Suppressor macrophage (primary cell): ENCODE measurements at places on chromosomes 5 and 9.

GRCh38 chr9:109792951-109793546, 13.1 kb downstream of the PALM2AKAP2 start:
- DNase-seq = no peak

DNA sequence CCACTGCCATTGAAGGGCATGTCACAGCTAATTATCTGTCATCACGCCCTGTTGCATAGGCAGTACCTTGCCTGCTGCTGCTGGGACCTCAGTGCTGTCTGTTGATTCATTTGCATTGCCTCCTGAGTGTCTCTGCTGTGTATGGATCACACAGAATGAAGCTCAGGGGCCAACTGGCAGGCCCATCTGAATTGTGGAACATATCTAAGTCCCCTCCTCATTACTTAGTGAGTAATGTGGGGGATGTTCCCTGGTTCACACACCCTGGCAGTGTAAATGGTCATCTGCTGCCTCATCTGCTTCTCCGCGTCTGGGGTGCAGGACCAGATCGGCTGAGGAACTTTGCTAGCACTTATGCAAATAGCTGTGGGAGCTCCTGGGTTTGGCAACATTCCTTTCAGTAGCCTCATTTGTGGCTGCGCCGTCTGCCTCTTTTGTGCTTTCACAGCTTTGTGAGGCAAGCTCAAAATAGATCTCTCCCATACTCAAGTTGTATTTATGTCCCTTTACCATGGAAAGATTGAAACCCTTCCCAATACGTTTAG, 25.4 kb downstream of the TYRP1 start:
- no peak for DNase-seq

- DNase-seq = no peak
Measured at GRCh38 chr9:116942593-116943061, 255.5 kb downstream of the TRIM32 start.

DNA sequence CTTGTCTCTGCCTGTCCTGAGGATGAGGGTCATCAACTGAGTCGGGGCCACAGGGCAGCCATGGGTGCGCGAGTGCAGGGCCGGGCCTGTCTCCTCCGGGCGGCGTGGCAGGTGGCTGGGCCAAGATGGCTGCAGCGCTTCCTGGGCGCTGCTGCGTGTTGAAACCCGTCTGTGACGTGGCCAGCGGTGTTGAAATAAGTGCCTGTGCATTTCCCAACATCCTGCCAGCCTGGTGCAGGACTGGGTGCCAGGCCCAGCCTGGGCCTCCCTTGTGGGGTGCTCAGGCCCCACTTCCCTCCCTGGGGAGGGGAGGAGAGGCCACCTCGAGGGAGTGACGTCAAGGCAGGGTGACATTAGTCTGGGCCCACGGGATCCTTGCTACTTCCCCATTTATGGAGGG, 45.5 kb downstream of the RXRA start:
- peak; percentile 98 for DNase-seq

DNA sequence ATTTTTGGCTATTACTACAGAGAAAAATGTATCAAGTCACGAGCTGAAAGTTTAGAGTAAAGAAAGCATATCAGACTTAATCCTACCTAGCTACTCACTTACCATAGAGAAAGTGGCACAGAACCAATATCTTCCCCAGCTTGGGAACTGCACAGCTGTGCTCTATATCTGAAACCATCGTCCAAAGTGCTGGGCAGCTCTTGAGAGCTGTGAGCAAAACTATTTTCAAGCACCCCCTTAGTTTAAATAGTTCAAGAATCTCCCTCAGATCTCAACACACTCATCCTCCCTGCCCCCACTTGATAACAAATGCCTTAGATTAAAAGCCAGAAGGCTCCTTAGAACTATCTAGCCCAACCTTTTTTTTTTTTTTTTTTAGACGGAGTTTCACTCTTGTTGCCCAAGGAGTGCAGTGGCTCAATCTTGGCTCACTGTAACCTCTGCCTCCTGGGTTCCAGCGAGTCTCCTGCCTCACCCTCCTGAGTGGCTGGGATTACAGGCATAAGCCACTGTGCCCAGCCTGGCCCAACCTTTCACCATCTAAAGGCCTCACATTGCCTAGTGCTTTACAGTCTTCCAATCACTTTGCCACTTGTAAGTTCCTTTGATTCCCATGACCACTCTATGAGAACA, 94.2 kb upstream of the APC start:
- DNase-seq = no peak

- peak; percentile 56 for DNase-seq
Measured at GRCh38 chr5:149550594-149551226, 529 bp downstream of the CSNK1A1 start.

DNA sequence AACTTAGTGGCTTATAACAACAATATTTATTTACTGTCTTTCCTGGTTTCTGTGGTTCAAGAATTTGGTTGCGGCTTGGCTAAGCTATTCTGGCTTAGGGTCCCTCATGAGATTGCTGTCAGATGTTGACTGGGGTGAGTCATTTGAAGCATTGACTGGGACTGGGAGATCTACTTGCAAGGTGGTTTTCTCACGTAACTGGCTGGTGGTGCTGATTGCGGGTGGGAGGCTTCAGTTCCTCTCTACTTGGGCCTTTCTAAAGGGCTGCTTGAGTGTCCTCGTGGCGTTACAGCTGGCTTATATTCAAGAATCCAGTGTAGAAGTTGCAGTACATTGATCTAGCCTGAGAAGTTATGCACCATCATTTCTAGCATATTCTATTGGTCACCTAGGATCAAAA, 218.5 kb upstream of the ELAVL2 start:
- no peak for DNase-seq

DNA sequence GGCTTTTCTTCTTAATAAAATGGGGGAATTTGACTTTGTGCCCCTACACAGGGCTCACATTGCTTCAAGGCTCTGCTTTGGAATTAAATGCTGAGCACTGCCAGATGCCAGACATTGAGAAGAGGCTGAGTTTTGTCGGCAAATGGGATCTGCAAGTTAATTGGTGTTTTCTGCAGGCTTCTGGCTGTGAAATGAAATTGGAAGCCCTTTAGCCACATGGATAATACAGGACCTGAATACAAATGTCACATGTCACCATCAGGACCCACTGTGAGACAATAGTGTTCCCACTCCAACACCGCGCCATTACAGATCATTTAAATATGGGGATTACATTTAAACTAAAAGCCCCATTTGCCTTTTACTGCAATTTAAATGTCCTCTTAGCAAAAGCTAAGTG, 164.4 kb downstream of the ZSWIM6 start:
- DNase-seq = no peak

DNA sequence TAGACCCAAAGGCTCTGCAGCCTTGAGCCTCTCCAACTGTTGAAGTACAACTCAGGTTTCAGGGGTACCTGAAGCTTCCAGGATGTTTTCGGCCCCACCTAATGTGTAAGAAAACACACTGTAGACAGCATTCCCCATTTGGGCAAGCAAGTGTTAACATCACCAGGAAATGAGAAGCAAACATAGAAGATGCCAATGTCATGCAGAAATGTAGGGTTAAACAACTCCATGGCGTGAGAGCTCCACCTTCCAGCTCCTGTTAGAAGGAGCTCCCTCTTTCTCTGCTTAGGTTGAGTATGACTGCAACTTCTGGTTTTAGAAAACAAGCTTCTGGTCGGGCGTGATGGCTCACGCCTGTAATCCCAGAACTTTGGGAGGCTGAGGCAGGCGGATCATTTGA, 31.0 kb upstream of the DENND1A start:
- no peak for DNase-seq

GRCh38 chr9:99361817-99362216, 139.7 kb downstream of the SEC61B start:
- peak; percentile 31 for DNase-seq

DNA sequence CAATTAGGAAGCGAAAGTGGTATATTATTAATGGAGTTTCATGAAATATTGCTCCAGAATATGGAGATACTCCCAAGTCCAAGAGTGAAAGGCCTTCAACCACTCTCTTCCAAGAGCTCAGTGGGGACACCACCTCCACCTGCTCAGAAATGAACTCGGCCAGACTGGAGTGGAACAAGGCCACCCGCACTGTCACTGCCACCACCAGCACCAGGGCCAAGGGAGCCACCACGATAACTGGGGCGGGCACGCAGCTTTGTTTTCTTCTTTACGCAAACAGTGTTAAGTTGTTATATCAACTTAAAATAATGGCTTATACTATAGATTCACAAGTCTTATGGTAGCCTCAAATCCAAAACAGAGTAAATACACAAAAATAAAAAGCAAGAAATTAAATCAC, 204.1 kb downstream of the TRPM3 start:
- DNase-seq = no peak

DNA sequence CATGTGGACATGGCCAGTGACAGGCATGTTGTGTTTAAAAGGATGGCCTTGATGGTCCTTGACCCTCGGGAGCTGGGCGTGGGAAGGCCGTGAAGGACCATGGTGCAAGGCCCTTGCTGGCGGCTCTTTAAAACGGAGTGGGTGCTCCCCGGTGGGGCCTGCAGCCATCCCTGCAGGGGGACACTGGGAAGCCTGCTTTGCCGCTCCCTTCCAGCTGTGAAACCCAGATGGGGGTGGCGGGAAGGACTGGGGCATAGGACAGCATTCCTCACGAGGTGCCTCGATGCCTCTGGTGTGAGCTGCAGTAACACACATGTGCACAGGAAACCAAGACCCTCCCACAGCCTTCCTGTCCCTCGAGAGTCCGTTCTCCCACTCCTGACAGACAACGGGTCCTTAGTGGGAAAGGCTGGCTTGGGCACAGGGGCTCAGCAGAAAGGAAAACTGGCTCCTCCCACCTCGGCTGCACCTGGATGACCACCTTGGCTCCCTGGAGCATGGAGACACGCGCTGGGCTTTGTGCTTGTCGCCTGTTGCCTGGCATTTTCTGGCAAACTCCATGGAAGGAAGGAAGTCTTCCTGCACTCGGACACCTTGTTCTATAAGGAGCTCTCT, 30.3 kb upstream of the IRX4 start:
- no peak for DNase-seq

DNA sequence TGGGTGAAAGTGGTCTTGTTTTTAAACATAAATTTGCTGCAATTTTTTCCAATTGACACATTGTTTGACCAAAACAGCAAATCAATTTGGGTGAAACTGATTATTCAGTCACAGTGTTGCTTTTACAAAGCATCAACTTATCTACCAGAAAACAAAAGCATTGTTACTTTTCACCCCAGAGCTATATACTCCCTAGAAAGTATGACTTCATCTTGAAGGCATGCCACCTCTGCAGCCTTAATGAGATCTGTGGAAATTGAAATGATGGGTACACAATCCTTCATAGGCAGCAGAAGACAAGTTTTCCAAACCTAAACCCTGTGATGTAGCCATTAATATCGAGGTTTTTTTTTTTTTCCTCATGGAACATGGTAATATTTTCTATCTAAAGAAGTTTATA, 615.9 kb downstream of the CHSY3 start:
- no peak for DNase-seq

- DNase-seq = no peak
Measured at GRCh38 chr5:10645146-10645545, 81.3 kb downstream of the ANKRD33B start.

- no peak for DNase-seq
Measured at GRCh38 chr9:68897577-68898145, 116.3 kb downstream of the PRKACG start.

- DNase-seq = no peak
Measured at GRCh38 chr5:2622866-2623265, 128.6 kb downstream of the IRX2 start.

DNA sequence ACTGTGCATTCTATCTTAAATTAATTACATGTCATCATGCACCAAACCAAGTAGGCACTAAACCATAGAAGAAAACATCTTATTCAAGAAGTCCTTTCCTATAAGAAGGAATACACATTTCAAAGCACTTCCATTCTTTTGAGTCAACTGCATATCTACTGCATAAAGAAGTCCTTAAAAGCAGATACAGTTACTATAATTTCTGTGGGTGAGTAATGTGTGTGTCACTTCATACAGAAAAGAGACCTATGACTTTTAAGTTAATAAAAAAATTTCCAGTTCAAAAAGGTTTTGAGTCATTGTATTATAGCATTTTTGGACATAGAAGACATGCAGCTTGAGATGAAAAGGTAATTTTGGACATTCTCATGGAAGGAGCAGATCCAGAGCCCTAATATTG, 125.0 kb downstream of the DTWD2 start:
- no peak for DNase-seq

DNA sequence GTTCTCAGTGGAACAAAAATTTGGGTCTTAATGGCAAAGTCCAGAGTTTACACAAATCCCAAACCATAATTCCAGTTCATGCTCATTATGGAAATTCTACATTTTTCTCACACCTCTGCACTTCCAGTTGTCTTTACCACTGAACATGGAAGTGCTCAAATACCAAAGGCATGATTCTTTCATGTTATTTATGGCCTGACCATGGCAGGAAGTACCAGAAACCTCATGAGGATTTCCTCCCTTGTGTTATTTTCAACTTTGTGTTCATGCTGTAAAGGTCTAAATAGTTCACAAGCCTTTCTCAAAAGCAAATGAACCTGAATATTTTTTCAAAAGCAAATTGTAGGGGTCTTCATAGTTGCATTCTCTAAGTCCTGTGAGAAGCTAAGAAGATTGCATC, 82.0 kb upstream of the ITGA1 start:
- DNase-seq = no peak

DNA sequence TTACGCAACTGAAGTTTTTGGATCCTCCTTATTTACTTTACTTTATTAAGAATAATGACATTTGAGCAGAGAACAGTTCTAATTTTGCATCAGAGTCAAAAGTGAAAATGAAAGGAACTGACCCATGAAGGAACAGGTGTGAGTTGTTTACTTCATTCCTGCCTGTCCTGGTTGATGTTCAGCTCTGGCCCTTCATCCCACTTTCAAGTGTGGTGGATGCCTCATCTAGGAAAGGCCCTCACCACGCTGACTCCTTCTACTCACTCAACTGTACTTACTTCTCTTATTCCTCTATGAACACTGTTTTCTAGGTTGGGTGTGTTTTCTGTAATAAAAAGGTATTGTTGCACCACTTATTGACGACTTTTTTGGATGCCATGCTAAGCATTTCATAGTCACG, 61.8 kb upstream of the PLEKHG4B start:
- DNase-seq = no peak

DNA sequence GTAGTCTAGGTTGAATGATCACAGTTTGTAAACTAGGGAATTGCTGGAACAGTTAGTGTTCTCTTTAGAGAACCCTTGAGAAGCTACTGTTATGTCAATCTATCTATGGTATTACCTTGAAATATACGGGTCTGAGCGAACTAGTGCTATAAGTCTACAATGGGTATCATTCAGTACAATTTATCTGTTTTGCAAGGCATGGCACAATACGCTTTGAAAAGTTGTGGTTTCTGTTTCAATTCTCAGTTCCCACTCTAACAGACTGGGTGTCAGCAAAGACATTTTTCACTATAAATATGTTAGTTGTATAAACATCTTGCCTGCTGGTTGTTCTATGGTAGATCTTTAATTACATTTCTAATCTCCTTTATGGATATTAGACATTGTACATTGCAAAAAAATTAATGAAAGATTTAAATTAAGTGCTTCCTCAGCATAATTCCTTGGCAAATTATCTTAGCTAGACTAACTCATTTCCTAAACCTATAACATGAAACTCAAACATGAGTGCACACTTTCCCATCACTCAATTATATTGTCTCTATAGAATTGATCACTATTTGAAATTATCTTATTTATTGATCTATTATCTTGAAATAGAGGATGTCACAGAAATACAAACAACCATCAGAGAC, 24.9 kb upstream of the SLCO6A1 start:
- DNase-seq = no peak

- no peak for DNase-seq
Measured at GRCh38 chr9:117413346-117414219, 1.3 kb downstream of the ASTN2 start.

- peak; percentile 32 for DNase-seq
Measured at GRCh38 chr5:73135429-73136054, 15.2 kb downstream of the TMEM171 start.

GRCh38 chr9:14887149-14887548, 23.1 kb downstream of the FREM1 start:
- DNase-seq = no peak

- DNase-seq = no peak
Measured at GRCh38 chr5:6371079-6371810, 7.1 kb downstream of the MED10 start.
